Mesendoderm (in vitro differentiated cells): ENCODE measurements at places on chromosomes 4 and X.

- H3K27ac ChIP-seq, result no peak overlapping the region
- peaks cover 7% of the 10 kb centered on the region for H3K4me1 ChIP-seq
- H3K27me3 ChIP-seq, result no peaks in the 10 kb centered on the region
- H3K36me3 ChIP-seq, result no peaks in the 10 kb centered on the region
These were observed 6.8 kb downstream of the MECP2 start for GRCh38 chrX:154090731-154091130.

DNA sequence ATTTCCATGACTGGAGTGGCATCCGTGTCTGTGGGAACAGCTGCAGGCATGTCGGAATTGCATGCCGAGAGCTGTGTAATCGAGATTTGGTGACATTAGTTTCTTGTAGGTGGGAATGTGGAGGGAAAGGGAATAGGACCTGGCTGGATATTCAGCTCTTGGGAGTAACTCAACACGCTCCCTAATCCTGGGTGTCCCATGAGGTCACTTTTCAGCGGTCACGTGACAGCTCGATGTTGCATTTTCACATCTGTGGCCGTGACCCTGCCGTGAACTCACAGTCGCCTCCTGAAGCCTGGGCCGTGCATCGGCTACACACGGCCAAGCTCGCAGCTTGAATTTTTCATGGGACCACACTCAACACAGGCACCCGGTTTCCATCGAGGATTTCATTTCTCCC, 25.8 kb upstream of the PSAPL1 start:
- no peaks in the 10 kb centered on the region for H3K36me3 ChIP-seq
- no peaks in the 10 kb centered on the region for H3K4me1 ChIP-seq
- H3K27ac ChIP-seq, result no peak overlapping the region
- DNase-seq, result no peak
- no peaks in the 10 kb centered on the region for H3K27me3 ChIP-seq

DNA sequence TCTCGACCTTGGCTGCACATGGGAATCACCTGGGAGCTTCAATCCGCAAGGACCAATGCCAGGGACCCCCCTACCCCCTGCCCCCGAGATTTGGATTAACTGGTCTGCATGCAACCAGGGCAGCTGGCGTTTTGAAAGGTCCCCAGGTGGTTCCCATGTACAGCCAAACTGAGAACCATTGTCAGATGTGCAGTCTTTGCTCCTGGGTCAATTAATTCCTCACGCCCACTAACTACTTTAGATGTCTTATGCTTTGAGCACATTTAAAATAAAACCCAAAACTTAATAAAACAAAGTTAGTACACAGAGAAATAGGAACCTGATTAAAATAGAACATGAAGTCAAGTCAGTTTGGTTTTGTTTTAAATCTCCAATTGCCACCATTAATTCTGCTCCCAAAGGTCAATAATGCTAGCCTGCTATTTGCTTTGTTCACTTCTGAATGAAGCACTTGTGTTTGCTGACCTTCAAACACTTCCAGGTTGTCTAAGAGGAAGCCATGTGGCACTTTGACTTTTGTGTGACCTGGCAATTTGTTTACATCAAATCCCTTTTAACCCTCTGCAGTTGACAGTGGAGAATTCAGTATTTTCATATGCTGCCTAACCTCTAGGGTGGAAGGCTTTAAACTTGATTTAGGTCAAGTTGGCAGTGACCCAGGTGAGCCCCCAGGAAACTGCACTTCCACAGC, 27.2 kb upstream of the TMSB4X start:
- no peak for DNase-seq
- H3K4me1 ChIP-seq, result no peaks in the 10 kb centered on the region
- H3K4me3 ChIP-seq, result no peak overlapping the region
- no peaks in the 10 kb centered on the region for H3K27me3 ChIP-seq

DNA sequence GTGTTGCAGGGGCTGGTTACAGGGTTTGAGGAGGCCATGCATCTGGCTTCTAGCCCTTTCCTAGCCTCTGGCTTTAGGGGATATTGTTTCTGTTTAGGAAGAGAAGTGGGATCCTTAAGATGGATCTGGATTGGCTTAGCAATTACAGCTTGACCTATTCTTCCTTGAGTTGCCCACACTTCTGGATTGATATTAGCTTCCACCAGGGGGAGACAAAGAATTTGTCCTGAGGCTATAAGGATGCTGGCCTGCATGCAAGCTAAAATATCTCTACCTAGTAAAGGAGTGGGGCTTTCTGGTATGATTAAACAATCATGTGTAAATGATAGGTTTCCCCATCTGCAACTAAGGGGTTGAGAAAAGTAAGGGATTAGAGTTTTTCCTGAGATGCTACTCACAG, 117.2 kb downstream of the TEX13C start:
- H3K27ac ChIP-seq, result no peak overlapping the region
- DNase-seq, result peak; percentile 40
- H3K4me1 ChIP-seq, result no peaks in the 10 kb centered on the region
- H3K4me3 ChIP-seq, result no peak overlapping the region
- no peaks in the 10 kb centered on the region for H3K36me3 ChIP-seq
- H3K27me3 ChIP-seq, result no peaks in the 10 kb centered on the region

DNA sequence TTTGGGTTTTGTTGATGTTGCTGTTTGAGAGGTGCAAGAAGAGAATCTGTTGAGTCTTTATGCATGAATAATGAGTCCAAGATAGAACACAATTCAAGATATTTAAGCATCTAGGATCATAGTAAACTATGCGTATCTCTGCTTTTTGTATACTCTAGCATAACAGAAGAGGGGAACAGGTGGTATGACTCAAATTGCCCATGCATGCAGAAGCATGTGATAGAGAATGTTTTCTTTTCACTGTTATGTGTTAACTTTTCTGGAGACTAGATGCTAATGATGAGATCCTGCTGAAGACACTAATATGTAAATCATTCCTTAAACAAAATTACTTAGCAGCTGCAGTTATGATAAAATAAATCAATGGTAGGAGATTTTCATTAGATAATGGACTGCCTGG, 165.3 kb upstream of the FTHL17 start:
- H3K36me3 ChIP-seq, result no peaks in the 10 kb centered on the region
- H3K27ac ChIP-seq, result no peak overlapping the region
- no peaks in the 10 kb centered on the region for H3K4me1 ChIP-seq
- no peaks in the 10 kb centered on the region for H3K27me3 ChIP-seq
- H3K4me3 ChIP-seq, result no peak overlapping the region

DNA sequence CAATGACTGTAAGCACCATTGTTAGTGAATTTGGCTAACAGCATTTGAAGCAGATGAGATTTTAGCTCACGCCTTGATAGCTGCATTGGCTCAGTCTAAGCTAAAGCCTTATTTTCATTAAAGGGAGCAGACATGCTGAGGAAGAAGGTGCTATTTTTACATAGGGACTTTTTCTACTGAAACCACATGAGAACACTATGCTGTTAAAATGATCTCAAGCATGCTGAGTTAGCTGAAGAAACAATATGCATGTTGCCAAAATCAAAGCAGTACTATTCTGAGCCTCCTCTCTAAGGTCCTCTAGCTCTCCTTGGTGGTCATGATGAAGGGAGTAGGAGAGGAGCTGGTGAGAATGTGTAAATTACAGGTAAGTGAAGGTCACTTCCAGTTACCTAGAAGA, 134.4 kb upstream of the JADE1 start:
- H3K27ac ChIP-seq, result no peak overlapping the region
- no peak for DNase-seq
- no peaks in the 10 kb centered on the region for H3K36me3 ChIP-seq
- no peaks in the 10 kb centered on the region for H3K27me3 ChIP-seq

DNA sequence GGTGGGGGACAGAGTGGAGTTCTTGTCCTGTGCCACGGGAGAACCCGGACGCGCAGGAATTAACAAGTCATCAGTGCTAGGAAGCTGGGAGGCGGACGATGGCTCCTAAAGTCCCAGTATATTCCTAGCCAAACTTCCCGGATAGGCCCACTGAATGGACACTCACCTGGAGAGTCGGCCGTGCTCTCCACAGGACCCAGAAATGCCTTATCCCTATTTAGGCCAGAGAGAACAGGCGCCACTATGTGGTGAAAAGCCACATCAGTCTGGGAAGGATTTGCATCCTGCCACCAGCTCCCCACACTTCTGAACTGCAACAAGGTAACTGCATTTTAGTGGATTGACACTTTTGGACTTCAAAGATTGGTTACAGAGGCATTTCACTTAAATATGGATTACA, 1.1 kb downstream of the CFAP299 start:
- no peak overlapping the region for H3K27ac ChIP-seq
- no peak overlapping the region for H3K4me3 ChIP-seq
- no peaks in the 10 kb centered on the region for H3K36me3 ChIP-seq
- H3K4me1 ChIP-seq, result no peaks in the 10 kb centered on the region
- H3K27me3 ChIP-seq, result no peaks in the 10 kb centered on the region

DNA sequence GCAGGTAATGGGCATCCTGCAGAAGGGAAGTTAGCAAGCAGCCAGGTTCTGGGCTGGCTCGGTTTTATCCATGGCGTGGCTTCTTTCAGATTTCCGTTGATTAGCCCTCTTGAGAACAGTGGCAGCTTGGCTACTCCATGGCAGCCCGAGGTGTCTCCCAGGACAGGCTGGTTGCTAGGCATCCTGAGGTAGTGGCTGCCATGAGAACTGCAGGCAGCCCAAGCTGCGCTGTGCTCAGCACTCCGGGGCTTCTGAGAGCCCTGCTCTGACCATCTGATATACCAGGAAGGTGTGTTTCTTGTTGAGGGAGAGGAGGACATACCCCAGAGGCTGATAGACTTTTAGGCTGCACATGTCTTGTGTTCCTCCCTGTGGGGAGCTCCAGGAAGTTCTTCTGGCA, 253.4 kb upstream of the CASK start:
- H3K27ac ChIP-seq, result no peak overlapping the region
- peak; percentile 28 for DNase-seq
- H3K36me3 ChIP-seq, result no peaks in the 10 kb centered on the region
- H3K4me1 ChIP-seq, result no peaks in the 10 kb centered on the region

- H3K4me1 ChIP-seq, result no peaks in the 10 kb centered on the region
- DNase-seq, result no peak
- no peaks in the 10 kb centered on the region for H3K36me3 ChIP-seq
These were observed 1138.1 kb downstream of the ARAP2 start for GRCh38 chr4:35106091-35106734.

DNA sequence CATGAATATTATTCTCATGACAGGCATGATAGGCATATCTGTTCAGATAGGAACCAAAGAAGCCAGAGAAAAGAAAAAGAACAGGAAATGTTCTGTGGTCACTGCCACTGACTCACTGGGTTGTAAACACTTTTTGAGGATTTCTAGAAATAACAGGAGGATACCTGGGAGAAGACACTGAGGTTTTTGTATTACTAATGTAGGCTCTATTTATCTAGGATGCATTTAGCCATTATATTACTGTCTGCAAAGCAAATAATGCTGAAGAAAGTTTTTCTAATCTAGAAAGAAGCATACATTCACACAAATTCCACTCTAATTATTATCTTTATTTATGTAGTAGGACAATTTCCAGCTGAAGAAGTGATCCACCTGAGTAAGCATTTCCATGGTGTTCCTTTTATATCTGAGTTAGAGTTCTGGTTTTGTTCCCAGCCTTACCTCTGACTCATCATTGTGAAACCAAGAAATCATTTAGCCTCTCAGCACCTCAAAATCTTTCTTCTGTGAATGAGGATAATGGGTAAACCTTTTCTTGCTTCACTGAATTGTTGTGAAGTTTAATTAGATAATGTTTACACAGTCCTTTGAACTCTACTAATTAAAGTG, 40.2 kb upstream of the EPGN start:
- no peak overlapping the region for H3K27ac ChIP-seq
- no peak overlapping the region for H3K4me3 ChIP-seq
- H3K4me1 ChIP-seq, result no peaks in the 10 kb centered on the region
- no peaks in the 10 kb centered on the region for H3K27me3 ChIP-seq
- no peaks in the 10 kb centered on the region for H3K36me3 ChIP-seq

GRCh38 chr4:109801895-109802319, at the start of gene CFI:
TSS of gene CFI (minus strand) at chr4:109801999. CDS start at chr4:109801971, 28 bp downstream.
- H3K27me3 ChIP-seq, result no peaks in the 10 kb centered on the region
- DNase-seq, result no peak
- no peaks in the 10 kb centered on the region for H3K36me3 ChIP-seq
- H3K27ac ChIP-seq, result no peak within 1 kb of the TSS
- no peaks in the 10 kb centered on the region for H3K4me1 ChIP-seq

GRCh38 chr4:40736910-40737309, 12.8 kb upstream of the NSUN7 start:
- H3K36me3 ChIP-seq, result no peaks in the 10 kb centered on the region
- peaks cover 2% of the 10 kb centered on the region for H3K4me1 ChIP-seq
- H3K4me3 ChIP-seq, result no peak overlapping the region
- no peak for DNase-seq
- H3K27ac ChIP-seq, result no peak overlapping the region
- no peaks in the 10 kb centered on the region for H3K27me3 ChIP-seq

DNA sequence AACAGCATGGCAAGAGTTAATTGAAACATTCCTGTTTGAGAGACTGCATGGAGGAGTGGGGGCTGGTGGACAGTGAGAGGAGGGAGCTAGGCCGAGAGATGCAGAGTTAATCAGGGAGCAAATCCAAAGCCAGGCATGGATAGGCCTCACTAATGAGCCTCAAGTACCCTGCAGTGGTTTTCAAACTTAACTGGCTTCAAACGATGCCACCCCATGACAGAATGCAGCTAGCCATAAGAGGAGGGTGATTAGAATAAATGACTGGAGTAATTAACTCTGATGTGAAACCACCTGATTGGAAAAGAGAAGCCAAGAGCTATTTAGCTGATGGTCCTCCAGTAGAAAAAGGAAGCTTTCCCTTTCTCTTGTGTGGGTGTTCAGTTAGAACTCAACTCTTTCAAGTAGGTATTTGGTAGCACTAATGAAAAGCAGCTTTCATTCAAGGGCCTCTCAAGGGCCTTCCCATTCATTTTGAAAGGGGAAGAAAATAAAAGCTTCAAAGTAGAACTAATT, 215.4 kb upstream of the MAB21L2 start:
- peak; percentile 76 for DNase-seq
- H3K4me3 ChIP-seq, result no peak overlapping the region
- no peaks in the 10 kb centered on the region for H3K36me3 ChIP-seq
- H3K27ac ChIP-seq, result no peak overlapping the region
- H3K27me3 ChIP-seq, result no peaks in the 10 kb centered on the region

DNA sequence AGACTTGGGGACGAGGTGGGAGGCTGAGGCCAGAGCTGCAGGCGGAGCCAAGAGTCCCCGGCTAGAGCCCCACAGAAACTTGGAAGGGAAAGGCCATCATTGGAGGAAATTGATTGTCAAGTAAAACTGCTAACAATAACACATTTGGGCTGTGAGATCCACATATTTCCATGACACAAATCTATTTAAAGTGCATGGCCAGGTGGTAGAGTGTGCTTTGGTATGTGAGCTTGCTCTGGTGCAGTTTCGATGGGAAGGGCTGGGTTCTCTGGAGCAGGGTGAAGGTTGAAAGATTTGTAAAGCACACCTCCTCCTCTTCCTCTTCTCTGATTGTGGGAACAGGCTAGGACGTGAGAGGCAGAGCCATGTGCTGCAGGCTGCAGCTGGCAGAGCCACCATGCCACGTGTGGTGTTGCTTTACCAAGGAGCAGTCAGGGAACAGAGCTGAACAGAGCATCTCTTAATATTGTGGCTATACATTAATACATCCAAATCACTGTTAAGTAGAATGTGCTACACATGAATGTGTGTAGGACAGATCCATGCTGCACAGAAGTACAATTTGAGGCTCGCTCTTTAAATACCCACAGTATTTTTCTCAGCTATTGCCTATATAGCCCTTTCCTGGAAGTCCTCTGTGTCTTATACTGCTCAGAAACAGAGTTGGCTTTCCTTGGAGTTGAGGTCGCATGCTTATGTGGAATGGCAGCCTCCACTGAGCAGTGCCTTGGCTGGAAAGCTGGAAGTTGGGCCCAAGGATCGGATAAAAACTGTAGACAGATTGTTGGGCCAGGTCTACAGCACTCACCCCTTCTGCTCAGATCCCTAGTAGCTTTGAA, 37.7 kb downstream of the FHDC1 start:
- H3K4me1 ChIP-seq, result no peaks in the 10 kb centered on the region
- no peak overlapping the region for H3K27ac ChIP-seq
- H3K36me3 ChIP-seq, result peaks cover 2% of the 10 kb centered on the region
- no peaks in the 10 kb centered on the region for H3K27me3 ChIP-seq
